ENCODE measurements at places on chromosomes 16 and 17.

GRCh38 chr17:34487626-34488025 lies 91.8 kb upstream of the TMEM132E start:
- DNase-seq = no peak

GRCh38 chr17:81871387-81872230 lies 472 bp upstream of the ARHGDIA start:
- peak; percentile 91 for DNase-seq

GRCh38 chr16:74720579-74720978 lies 19.9 kb upstream of the MLKL start:
- DNase-seq = no peak

DNA sequence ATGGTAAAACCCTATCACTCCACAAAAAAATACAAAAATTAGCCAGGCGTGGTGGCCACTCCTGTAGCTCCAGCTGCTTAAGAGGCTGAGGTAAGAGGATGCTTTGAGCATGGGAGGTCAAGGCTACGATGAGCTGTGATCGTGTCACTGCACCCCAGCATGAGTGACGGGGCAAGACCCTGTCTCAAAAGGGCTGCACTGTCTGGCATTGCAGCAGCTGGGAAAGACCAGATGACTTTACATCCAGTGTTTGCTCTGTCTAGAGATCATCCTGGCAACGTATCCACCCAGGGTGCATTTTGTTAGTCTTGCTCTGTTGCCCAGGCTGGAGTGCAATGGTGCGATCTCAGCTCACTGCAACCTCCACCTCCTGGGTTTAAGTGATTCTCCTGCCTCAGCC lies 52.0 kb downstream of the MRM3 start:
- no peak for DNase-seq

DNA sequence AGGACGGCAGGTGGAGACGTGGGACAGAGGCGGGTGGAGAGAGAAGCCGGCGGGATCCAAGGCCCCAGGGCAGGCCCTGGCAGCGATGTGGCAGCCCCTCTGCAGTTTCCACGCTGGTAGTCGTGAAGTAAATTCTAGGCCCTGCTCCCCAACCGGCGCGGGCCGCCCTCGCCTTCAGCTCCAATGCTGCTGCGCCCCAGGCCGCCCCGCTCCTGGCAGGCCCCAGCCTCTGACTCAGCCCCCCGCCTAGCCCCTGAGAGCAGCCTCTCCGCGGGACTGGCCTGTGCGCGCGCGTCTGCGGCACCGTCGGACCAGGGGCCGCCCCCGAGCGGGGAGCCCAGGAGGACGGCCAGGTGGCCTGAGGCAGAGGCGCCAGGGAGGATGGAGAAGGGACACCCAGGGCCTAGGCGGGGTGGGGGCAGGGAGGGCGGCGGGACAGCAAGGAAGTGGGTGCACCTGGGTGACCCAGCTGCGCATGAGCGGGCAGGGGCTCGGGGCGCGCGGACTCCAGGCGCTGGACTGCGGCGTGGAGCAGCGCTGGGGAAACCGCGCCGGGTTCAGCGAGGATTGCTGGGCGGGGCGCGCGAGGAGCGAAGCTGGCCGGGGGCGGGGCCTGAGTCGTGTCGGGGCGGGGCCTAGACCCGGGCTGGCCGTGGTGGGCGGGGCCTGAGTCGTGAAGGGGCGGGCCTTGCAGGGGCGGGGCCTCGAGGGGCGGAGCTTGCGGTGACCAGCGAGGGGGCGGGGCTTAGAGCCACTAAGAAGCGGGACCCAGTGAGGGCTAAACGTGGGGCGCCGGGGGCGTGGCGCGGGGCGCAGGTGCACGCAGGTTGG lies 29.6 kb downstream of the ZNF778 start:
- DNase-seq = peak; percentile 74

GRCh38 chr16:67992661-67993206 lies 6.5 kb downstream of the DPEP2 start:
- no peak for DNase-seq

GRCh38 chr17:48769009-48769675 lies 40.6 kb upstream of the HOXB13 start:
- DNase-seq = no peak

DNA sequence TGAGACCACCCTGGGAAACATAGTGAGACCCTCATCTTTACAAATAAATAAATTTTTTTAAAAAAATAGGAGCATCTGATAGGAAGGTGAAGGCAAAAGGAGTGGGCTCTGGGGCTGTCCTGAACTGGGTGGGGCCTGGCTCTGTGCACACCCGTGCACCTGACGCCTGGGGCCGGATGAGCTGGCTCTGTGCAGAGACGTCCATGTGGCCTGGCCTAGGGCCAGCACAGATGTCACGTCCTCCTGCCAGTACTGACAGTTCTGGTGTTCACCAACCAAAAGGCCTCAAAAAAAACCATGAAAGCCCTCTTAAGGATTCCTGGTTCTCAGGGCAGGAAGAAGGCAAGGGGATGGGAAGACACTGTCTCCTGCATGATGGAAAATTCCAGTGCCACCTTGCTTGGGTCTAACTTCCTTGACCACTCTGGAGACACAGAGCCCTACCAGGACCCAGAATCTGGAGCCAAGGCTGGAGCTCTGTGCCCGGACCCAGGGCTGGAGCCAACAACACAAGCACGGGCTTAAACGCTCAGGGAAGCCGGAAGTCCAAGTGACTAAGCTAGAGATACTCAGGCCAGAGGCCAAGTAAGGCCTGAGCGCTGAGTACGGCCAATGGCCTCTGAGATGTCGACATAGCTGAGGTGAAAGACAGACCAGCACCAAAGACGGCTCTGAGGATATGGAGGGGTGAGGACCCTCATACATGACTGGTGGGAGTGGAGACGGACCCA lies 32.9 kb downstream of the COPRS start:
- DNase-seq = peak; percentile 11

- peak; percentile 71 for DNase-seq
These were observed 14.4 kb downstream of the FA2H start for GRCh38 chr16:74760007-74760767.

DNA sequence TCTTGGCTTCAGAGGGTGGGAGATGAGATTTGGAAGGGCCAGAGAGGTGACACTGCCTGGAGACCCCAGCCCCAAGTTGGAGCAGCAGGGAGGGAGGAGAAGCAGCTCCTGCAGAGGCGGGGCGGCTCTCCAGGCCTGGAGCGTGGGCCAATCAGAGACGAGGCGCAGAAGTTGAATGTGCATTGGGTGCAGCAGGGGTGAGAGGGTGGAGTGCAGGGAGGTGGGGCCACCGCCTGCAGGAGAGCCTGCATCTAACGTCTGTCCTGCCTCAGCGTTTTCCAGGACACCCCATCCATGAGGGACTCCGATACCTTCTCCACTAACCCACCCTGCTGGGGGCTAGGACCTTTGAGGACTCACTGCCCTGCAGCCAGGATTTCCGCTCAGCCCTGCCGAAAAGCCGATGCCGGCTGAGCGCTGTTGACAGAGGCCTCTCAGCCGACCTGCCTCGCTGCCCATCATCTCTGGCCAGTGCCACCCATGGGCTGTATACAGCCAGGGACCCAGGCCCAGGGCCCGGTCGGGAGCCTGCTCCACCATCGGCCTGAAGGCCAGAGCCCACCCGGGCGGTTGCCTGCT lies 146.2 kb downstream of the ENGASE start:
- DNase-seq = no peak

- DNase-seq = no peak
These were observed 9.4 kb upstream of the CPSF4L start for GRCh38 chr17:73271072-73271471.
